ENCODE measurements at places on chromosomes 7 and 10. TPM values are rescaled to one million over a fixed set of nuclear protein-coding genes. Genes with fewer than 3 reads are reported as not detected.

Gene INPP5A
- total RNA-seq, result 44.4 TPM

Gene IQUB
- 0.89 TPM for total RNA-seq

Gene ANKRD26
- total RNA-seq, result 2.0 TPM

Gene KIFBP
- 18.4 TPM for total RNA-seq

Gene NKX1-2
- not detected for total RNA-seq

Data from mesangial cell (primary cell).